Stomach (tissue), 19 donors: ENCODE measurements at places on chromosomes 2 and 18. TPM values are rescaled to one million over a fixed set of nuclear protein-coding genes. Genes with fewer than 3 reads are reported as not detected.

GRCh38 chr2:28252311-28252710 lies 140.3 kb upstream of the FOSL2 start:
- H3K27me3 ChIP-seq = no peaks in the 10 kb centered on the region
- peaks cover 20% of the 10 kb centered on the region for H3K4me1 ChIP-seq
- H3K4me3 ChIP-seq = no peak overlapping the region
- H3K27ac ChIP-seq = no peak overlapping the region
- no peaks in the 10 kb centered on the region for H3K36me3 ChIP-seq
- DNase-seq = no peak

Gene GCA
- 46.6 TPM for total RNA-seq

DNA sequence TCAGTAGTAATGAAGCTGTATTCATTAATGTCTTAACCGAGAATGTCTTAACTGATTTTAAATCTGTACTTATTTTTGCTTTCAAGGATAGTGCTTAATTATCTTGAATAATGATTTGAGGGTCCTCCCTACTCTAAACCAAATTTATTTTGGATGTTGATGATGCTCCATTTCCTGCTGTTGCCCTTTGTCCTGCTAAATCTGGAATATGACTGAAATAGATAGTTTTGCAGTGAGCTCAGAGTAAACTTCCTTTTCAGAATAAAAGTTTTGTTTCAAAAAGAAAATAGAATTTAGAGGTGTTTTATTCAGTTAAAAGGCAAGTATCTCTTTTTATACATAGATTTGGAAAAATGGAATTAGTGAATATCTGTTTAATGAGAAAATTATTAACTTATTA lies 8.1 kb downstream of the NBEAL1 start:
- H3K4me1 ChIP-seq = peaks cover 72% of the 10 kb centered on the region
- no peak overlapping the region for H3K4me3 ChIP-seq
- DNase-seq = no peak

GRCh38 chr2:32553829-32554432 lies 73.9 kb upstream of the TTC27 start:
- H3K27ac ChIP-seq = no peak overlapping the region
- H3K36me3 ChIP-seq = no peaks in the 10 kb centered on the region
- H3K27me3 ChIP-seq = no peaks in the 10 kb centered on the region
- no peak overlapping the region for H3K4me3 ChIP-seq
- DNase-seq = peak; percentile 73

GRCh38 chr2:9897331-9897737 lies 54.1 kb downstream of the TAF1B start:
- no peaks in the 10 kb centered on the region for H3K36me3 ChIP-seq
- DNase-seq = peak; percentile 64
- H3K4me3 ChIP-seq = no peak overlapping the region
- no peaks in the 10 kb centered on the region for H3K27me3 ChIP-seq
- H3K27ac ChIP-seq = peak overlapping the region; percentile 35
- peaks cover 5% of the 10 kb centered on the region for H3K4me1 ChIP-seq

DNA sequence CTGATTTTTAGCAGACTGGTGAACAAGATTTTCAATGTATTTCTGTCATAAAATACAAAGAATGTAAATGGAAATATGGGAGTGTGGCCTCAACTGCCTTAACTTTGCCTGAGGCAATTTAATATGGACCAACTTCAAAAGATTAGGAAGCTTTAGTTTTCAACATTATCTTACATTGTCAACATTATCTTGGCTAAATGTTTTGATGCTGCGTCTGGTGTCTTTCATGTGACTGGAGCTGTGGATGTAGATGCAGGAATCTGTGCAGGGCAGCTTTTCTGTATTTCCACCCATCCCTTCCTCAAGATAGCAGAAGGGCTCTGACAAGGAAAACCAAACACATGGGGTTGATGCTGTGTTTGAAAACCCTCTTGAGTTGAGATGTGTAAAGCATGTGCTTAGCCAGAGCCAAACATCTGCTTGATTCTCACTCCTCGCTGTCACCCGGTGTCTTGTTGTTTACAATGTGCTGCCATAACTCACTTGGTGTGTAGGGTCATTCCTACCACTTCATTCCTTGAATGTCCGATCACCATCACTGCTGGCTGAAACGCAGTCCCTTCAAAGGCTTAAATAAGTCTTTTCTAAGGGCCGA lies 33.0 kb downstream of the COPS8 start:
- DNase-seq = peak; percentile 23
- H3K4me1 ChIP-seq = no peaks in the 10 kb centered on the region
- no peaks in the 10 kb centered on the region for H3K27me3 ChIP-seq
- no peak overlapping the region for H3K27ac ChIP-seq
- no peak overlapping the region for H3K4me3 ChIP-seq

GRCh38 chr2:158095912-158096311 lies 5.8 kb upstream of the UPP2 start:
- DNase-seq = no peak
- no peaks in the 10 kb centered on the region for H3K27me3 ChIP-seq

Gene ASB18
- total RNA-seq = not detected

GRCh38 chr2:81895620-81896250 lies 1591.2 kb upstream of the LRRTM1 start:
- DNase-seq = no peak
- no peaks in the 10 kb centered on the region for H3K4me1 ChIP-seq
- H3K4me3 ChIP-seq = no peak overlapping the region
- H3K36me3 ChIP-seq = no peaks in the 10 kb centered on the region
- H3K27ac ChIP-seq = no peak overlapping the region

GRCh38 chr2:200888704-200889625 lies at the start of the genes NIF3L1 and PPIL3:
TSS of gene NIF3L1 (plus strand) at chr2:200889371. CDS start at chr2:200891944, 2,573 bp downstream.
TSS of gene PPIL3 (minus strand) at chr2:200889077. CDS start at chr2:200887615, 1,462 bp downstream.
- peaks cover 33% of the 10 kb centered on the region for H3K36me3 ChIP-seq
- DNase-seq = peak; percentile 99
- H3K4me3 ChIP-seq = peak within 1 kb of the TSS; percentile 77
- no peaks in the 10 kb centered on the region for H3K27me3 ChIP-seq
- peaks cover 33% of the 10 kb centered on the region for H3K4me1 ChIP-seq

GRCh38 chr2:22037274-22037673 lies 913.5 kb downstream of the TDRD15 start:
- no peaks in the 10 kb centered on the region for H3K36me3 ChIP-seq
- H3K4me1 ChIP-seq = no peaks in the 10 kb centered on the region
- no peak overlapping the region for H3K27ac ChIP-seq
- H3K4me3 ChIP-seq = no peak overlapping the region
- no peaks in the 10 kb centered on the region for H3K27me3 ChIP-seq
- DNase-seq = peak; percentile 63

- H3K27me3 ChIP-seq = no peaks in the 10 kb centered on the region
- H3K4me3 ChIP-seq = no peak overlapping the region
- H3K27ac ChIP-seq = no peak overlapping the region
- no peak for DNase-seq
- peaks cover 4% of the 10 kb centered on the region for H3K36me3 ChIP-seq
Measured at GRCh38 chr2:188569431-188570165, 277.9 kb downstream of the GULP1 start.

- H3K36me3 ChIP-seq = no peaks in the 10 kb centered on the region
- H3K27ac ChIP-seq = peak overlapping the region; percentile 90
- H3K4me3 ChIP-seq = peak overlapping the region; percentile 99
- peaks cover 34% of the 10 kb centered on the region for H3K4me1 ChIP-seq
Measured at GRCh38 chr2:202237787-202238233, 587 bp downstream of the SUMO1 start.

DNA sequence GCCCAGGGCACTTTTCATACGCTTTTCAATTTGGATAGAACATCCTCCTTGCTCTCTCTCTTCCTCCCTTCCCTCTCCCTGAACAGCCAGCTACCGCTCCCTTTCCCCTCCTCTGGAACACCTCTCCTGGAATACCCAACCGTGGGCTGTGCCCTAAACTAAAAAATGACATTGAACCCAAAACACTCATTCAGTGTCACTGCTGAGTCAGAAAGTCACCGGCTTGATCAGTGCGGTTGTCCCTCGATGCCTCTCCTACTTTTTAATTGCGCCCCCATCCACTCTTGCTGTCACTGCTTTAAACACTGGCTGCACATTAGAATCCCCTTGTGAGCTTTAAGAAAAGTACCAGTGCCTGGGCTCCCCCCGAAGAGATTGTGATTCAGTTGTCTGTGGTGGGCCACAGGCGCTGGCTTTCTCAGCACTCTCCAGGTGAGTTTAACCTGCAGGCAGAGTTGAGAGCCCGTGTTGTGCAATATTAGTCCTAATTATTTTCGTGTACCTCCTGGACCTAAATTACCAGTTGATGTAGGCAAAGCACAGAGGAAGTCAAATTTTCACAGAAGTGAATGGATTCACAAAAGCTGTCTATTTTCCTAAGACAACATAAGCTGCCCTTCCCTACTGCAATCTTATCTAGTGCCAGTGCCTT lies 302.0 kb downstream of the PRKCE start:
- no peaks in the 10 kb centered on the region for H3K4me1 ChIP-seq
- no peaks in the 10 kb centered on the region for H3K36me3 ChIP-seq
- no peak overlapping the region for H3K4me3 ChIP-seq
- no peak overlapping the region for H3K27ac ChIP-seq
- H3K27me3 ChIP-seq = no peaks in the 10 kb centered on the region

Gene ERBB4
- 0.45 TPM for total RNA-seq

- H3K4me1 ChIP-seq = no peaks in the 10 kb centered on the region
- H3K27me3 ChIP-seq = no peaks in the 10 kb centered on the region
- H3K27ac ChIP-seq = no peak overlapping the region
- H3K36me3 ChIP-seq = no peaks in the 10 kb centered on the region
- no peak overlapping the region for H3K4me3 ChIP-seq
- no peak for DNase-seq
Measured at GRCh38 chr2:76314271-76315020, 603.7 kb upstream of the GCFC2 start.

DNA sequence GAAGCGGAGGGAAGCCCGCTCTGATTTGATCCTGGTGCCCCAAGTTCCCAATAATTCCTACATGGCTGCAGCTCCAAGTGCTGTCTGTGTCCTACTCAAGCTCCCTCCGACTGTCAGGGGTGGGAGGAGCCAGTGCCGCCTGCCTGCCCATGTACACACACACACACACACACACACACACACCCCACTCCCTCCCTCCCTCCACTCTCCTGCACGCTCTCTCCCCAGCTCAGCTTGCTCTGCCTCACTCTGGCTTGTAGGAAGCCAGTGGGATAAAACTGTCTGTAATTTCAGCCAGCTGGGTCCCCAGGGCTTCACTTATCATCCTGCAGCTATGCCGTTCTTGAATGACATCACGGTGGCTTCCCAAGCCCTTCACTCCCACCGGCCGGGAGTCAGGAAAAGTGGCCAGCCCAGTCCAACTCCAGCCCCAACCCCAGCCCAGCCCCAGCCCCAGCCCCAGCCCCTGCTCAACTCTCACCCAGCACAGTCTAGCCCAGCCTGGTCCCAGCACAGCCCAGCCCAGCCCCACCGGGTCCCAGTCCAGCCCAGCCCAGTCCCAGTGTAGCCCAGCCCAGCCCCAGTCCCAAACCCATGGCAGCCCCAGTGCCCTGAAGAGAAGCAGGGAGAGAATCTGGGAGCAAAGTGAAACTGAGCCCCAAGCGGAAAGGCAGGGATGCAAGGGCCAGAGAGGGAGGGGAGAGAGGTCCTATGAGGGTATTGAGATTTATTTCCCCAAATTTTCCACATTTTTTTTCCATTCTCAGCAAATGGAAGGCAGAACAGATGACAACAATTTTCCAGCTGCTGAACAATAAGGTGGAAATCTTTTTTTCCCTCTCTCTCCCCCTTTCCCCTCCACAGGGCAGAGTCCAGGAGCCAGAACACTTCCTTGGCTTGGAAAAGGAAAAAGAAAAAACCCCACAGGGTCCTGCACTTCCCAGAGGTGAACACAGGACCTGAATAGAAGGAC lies 144.0 kb downstream of the TNS1 start:
- peaks cover 96% of the 10 kb centered on the region for H3K4me1 ChIP-seq
- peaks cover 81% of the 10 kb centered on the region for H3K36me3 ChIP-seq
- H3K27ac ChIP-seq = peak overlapping the region; percentile 81
- peak; percentile 94 for DNase-seq
- H3K4me3 ChIP-seq = peak overlapping the region; percentile 18
- no peaks in the 10 kb centered on the region for H3K27me3 ChIP-seq

GRCh38 chr2:51243892-51244535 lies 212.1 kb upstream of the NRXN1 start:
- DNase-seq = no peak
- no peak overlapping the region for H3K27ac ChIP-seq

DNA sequence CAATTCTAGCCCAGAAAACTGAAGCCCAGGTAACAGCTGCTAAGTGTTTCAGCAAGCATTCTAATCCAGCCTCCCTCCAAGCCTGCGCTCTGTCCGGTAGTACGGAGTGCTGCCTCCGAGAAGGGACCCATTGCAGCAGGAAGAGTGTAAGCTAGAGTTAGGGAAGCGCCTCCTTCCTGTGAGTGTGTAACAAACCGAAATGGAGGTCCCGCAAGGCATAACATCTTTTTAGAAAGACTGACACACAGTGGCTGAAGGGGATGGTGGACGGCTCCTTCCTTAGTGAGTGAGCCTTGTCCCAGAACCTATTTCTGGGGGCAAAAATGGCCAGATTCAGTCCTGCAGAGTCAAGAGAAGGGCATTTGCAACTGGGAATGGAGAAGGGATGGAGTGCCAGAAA lies 12.2 kb downstream of the PKDCC start:
- no peaks in the 10 kb centered on the region for H3K27me3 ChIP-seq
- H3K36me3 ChIP-seq = peaks cover 6% of the 10 kb centered on the region
- H3K4me3 ChIP-seq = no peak overlapping the region
- DNase-seq = no peak

DNA sequence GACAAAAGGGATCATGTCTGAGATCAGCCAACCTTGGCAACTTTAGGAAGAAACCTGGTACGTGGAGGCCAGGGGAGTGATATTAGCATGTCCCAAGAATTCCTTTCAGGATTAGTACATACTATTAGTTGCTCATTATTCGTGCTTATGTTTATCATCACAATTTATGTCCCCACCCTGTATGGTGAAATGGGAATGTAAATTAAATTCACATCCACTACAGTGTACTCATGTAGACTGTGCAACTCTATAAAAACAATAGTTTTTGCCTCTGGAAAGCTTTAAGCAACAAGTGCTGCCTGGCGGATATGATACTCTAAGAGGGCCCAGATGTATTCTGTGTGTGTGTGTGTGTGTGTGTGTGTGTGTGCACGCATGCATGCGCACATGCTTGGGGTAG lies 110.7 kb downstream of the GALNT14 start:
- H3K4me1 ChIP-seq = no peaks in the 10 kb centered on the region
- no peak for DNase-seq
- H3K27me3 ChIP-seq = no peaks in the 10 kb centered on the region
- H3K27ac ChIP-seq = no peak overlapping the region

DNA sequence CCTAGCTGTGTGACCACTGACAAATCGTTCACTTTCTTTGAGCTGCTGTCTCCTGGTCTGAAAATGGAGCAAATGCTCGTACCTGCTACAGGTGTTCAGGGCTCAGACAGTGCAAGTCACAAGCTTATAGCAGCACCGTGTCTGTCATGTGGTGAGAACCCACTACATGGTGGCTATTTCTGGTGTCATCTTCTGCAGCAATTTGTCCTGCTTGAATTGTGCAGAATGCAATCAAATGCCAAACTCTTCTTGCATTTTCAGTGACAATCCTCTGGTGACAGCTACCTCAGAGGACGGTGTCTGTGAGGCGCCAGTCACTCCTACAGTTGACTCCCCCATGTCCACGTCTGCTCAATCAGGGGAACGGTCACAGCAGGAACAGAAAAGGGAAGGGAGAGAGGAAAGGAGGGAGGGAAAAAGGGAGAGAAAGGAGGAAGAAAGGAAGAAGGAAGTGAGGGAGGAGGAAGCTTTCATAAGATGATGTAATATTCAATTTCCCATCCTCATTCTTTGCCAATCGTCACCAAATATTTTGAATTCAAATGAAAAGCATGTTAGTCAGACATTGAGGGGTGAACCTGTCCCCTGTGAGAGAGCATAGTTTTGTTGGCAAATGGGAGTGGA lies 122.2 kb downstream of the BCL2 start:
- H3K27me3 ChIP-seq = no peaks in the 10 kb centered on the region
- DNase-seq = no peak
- no peak overlapping the region for H3K4me3 ChIP-seq
- peaks cover 5% of the 10 kb centered on the region for H3K4me1 ChIP-seq
- no peaks in the 10 kb centered on the region for H3K36me3 ChIP-seq
